Testis (tissue), 5 donors: ENCODE measurements at places on chromosomes 7 and 10. TPM values are rescaled to one million over a fixed set of nuclear protein-coding genes. Genes with fewer than 3 reads are reported as not detected.

The GPR158 gene
- 2.5 TPM for total RNA-seq

The PNLIPRP2 gene
- not detected for total RNA-seq

GRCh38 chr7:41401833-41402232, 301.1 kb downstream of the INHBA start:
- DNase-seq: no peak
- H3K4me3 ChIP-seq: no peak overlapping the region
- no peaks in the 10 kb centered on the region for H3K36me3 ChIP-seq
- no peak overlapping the region for H3K27ac ChIP-seq
- no peaks in the 10 kb centered on the region for H3K27me3 ChIP-seq

DNA sequence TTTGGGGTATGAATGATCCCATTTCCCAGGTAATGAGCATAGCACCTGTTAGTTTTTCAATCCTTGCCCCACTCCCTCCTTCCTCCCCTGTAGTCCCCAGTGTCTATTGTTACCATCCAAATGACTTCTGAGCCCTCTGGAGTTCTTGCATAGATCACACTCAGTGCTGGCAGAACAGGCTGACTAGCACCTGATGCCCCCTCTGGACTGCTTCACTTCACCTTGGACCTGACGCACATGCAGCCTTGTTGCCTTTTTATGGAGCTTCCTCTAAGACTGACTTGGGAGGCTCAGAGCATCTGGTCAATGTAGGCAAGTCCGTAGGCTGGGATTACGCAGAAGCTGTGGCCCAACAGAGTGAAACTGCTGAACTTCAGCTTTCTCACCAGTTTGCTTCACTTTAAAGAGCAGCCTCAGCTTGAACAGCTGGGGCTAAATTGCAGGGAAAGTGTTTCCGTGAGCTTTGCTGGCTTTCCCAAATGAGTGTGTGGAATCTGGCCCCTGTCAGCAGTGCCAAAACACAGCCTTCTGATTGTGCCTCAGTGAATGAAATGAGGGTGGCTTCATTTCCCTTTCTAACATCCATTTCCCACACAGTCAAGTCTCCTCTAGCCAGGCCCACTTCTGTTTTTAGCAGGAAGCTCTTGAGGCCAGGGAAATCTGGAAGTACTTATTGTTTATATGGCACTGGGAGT, 48.5 kb downstream of the NXPH1 start:
- peak; percentile 14 for DNase-seq
- H3K4me1 ChIP-seq: no peaks in the 10 kb centered on the region
- H3K36me3 ChIP-seq: no peaks in the 10 kb centered on the region
- no peak overlapping the region for H3K4me3 ChIP-seq
- no peak overlapping the region for H3K27ac ChIP-seq

DNA sequence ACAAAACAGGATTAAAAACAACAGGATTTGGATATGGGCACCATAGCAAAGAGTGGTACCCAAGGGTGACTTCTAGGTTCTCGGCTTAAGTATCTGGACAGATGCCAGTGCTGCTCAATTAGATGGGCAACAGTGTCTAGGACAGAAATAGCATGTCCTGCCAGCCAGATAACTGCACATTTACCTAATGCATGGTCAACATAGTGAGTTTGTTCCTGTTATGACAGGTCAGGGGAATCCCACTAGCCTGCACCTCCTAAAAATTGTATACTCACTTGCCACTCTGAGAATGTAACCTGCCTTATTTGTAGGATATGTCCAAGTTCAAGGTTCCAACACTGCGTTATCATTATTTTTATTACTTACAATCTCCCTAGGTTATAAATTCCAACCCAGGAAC, 471.7 kb downstream of the GRM8 start:
- H3K27me3 ChIP-seq: no peaks in the 10 kb centered on the region
- H3K36me3 ChIP-seq: no peaks in the 10 kb centered on the region
- no peak for DNase-seq
- no peak overlapping the region for H3K4me3 ChIP-seq

DNA sequence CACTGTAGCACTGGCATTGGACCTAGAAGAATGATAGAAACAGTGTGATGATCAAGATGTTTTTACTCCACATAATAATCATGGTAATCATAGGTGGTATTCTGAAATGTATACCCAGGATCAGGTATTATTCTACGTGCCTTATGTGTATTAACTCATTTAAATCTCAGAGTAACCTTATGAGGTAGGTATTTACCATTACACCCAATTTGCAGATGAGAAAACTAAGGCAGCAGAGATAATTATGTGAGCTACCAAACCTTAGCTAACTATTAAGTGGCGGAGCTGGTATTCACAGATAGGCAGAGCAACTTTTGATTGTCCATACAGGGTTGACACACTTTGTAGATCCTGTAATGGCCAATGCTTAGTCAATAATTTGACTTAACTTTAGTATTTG, 2.5 kb downstream of the CAMK1D start:
- no peak for DNase-seq
- peaks cover 7% of the 10 kb centered on the region for H3K4me1 ChIP-seq
- H3K4me3 ChIP-seq: no peak overlapping the region

DNA sequence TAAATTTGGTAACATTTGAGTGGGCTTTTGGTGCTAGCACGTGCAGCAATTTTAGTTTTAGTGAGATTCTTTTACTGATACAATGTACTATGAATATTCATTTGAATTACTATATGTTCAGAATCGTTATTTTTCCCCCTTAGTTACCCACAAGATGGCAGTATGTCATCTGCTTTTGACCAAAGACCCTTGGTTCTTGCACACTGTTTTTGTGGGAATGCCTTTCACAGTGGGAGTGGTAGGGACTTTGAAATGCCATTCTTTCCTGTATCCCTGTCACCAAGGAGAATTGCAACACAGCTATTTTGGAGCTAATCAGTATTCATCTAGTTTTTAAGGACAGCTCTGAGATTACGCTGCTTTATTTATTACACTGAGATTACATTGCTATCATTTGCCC, 40.6 kb downstream of the SEC23IP start:
- H3K36me3 ChIP-seq: no peaks in the 10 kb centered on the region
- H3K27ac ChIP-seq: no peak overlapping the region
- peaks cover 5% of the 10 kb centered on the region for H3K4me1 ChIP-seq
- DNase-seq: no peak
- no peaks in the 10 kb centered on the region for H3K27me3 ChIP-seq

The LBX1 gene
- 0.12 TPM for total RNA-seq

The MSMB gene
- not detected for total RNA-seq

DNA sequence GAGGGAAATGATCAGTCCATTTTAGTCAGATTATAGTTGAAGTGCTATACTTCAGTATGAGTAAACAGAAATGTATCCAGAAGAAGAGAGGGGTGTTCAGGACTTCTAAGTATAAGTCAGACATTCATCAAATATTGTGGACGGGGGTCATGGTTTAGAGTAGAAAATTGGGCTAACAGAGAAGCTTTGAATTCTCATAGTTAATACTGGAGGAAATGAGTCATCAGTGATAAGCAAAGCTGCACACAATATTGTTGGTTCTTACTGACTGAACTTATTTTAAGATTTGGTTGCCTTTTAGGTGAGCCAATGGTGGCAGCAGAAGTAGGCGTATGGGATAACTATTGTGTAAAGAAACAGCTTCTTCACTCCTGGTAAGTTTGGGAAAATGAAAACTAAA, 1.7 kb upstream of the SUMF2 start:
- no peak overlapping the region for H3K27ac ChIP-seq
- H3K4me1 ChIP-seq: peaks cover 4% of the 10 kb centered on the region
- no peak for DNase-seq

DNA sequence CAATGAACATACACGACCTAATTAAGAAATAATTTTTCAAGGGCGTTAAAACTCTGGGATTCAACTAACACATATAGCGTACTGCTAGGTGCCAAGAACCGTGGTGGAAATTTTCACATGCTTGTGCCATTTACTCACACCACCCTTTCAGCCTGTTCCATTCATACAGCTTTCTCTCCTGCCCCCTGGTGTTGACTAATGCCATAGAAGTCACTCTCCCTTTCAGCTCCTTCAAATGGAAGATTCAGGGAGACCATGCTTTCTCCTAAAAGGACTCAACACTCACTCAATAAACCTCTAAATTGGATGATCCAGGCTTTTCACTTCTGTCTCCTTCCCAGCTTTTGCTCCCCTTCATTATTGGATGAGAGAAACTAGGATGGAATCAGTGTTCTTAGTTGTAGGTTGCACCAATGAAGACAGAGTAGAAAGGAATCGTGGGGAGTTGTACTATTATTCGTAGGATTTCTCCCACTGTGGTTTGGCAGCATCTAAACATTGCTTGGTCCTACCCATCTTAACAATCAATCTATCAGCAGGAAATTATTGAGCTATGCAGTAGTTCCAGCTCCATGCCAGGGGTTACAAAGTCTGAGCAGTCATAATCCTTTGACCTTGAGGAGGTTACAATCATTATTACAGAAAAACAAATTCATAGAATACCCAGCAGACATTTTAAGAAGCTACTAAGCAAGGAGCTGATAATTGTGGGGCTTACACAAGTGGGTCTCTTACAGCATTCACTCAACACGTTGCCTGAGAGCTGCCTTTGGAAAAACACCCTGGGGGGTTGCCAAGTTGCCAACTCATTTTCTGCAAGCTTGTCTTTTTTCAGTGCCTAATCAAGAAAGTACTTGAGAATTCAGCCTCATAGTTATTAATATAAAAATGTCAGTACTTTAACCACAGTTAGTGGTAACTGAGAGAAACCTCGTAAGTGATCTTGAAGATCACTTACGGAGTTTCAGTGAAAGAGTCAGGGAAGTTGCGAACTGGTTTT, 2.8 kb upstream of the PPP1R3C start:
- no peaks in the 10 kb centered on the region for H3K36me3 ChIP-seq
- H3K4me3 ChIP-seq: no peak overlapping the region
- no peaks in the 10 kb centered on the region for H3K27me3 ChIP-seq
- H3K4me1 ChIP-seq: no peaks in the 10 kb centered on the region
- H3K27ac ChIP-seq: no peak overlapping the region

DNA sequence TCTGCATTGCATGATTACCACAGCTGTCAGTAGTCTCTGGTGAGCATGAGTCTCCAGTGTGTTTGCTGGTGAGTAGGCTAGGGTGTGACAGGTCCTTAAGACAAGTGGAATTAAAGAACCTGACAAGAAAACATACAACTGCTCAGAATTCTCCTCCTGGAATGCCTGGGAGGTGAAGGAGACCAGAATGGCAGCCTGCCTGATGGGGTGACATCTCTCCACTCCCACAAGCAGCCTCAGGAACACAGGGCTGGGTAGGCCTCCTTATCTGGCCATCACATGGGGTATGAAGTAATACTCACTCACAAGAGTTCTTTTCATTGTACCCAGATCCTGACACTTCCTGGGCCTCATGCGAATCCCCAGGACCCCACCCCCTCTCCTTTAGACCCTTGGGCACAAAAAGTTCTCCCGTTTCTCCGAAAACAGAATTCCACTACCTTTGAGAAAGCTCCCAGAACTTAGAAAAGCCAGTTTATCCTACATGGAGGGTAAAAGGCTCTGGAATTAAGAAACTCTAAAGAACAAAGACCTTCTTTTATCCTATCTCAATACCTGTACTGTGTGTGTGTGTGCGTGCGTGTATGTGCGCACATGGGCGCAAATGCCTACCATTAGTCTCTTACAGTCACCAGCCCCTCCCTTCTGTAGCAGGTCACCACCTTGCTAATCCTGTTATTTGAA, 33.4 kb upstream of the C1GALT1 start:
- no peaks in the 10 kb centered on the region for H3K36me3 ChIP-seq
- no peak for DNase-seq
- H3K27ac ChIP-seq: no peak overlapping the region
- H3K4me3 ChIP-seq: no peak overlapping the region
- no peaks in the 10 kb centered on the region for H3K4me1 ChIP-seq

GRCh38 chr7:26497801-26498596, 206.3 kb downstream of the SNX10 start:
- H3K4me3 ChIP-seq: no peak overlapping the region
- no peak for DNase-seq
- H3K36me3 ChIP-seq: no peaks in the 10 kb centered on the region
- H3K4me1 ChIP-seq: no peaks in the 10 kb centered on the region
- H3K27ac ChIP-seq: no peak overlapping the region

GRCh38 chr10:21972584-21972983, 30.9 kb downstream of the DNAJC1 start:
- H3K27ac ChIP-seq: no peak overlapping the region
- H3K4me1 ChIP-seq: no peaks in the 10 kb centered on the region
- no peak for DNase-seq
- H3K27me3 ChIP-seq: no peaks in the 10 kb centered on the region
- H3K36me3 ChIP-seq: no peaks in the 10 kb centered on the region

DNA sequence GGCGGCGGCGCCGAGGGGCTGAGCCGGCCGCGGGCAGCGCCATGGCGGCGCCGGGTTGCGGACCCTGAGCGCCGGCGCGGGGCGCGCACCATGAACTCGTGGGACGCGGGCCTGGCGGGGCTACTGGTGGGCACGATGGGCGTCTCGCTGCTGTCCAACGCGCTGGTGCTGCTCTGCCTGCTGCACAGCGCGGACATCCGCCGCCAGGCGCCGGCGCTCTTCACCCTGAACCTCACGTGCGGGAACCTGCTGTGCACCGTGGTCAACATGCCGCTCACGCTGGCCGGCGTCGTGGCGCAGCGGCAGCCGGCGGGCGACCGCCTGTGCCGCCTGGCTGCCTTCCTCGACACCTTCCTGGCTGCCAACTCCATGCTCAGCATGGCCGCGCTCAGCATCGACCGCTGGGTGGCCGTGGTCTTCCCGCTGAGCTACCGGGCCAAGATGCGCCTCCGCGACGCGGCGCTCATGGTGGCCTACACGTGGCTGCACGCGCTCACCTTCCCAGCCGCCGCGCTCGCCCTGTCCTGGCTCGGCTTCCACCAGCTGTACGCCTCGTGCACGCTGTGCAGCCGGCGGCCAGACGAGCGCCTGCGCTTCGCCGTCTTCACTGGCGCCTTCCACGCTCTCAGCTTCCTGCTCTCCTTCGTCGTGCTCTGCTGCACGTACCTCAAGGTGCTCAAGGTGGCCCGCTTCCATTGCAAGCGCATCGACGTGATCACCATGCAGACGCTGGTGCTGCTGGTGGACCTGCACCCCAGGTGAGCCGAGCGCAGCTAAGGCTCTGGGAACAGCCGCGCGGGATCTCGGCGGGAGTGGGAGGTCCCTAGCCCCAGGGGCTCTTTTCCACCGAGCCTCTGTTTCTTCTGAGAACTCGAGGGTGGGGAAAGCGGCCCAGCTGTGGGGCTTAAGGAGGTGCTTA, at the start of gene GPR26:
TSS of gene GPR26 (plus strand) at position 38 of the 919 bp plus-strand sequence. CDS start at position 91, 53 bp downstream.
- no peaks in the 10 kb centered on the region for H3K36me3 ChIP-seq
- H3K4me3 ChIP-seq: peak within 1 kb of the TSS; percentile 23
- DNase-seq: peak; percentile 24

DNA sequence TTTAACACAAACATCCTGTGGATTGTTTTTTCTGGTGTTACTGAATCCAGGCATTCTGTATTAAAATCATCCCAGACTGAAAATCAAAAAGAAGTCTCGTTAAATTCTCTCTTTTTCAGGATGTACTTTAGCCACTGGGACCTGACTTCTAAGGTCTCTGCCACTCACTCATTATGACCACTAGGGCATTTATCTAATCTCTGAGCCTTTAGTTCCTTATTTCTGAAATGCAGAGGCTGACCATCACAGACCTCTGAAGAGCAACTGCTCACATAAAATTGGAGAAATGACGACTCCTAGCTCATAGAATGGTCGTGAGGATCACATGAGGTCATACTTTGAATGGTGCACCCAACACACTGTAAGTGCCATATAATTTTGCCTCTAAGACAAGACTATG, 63.2 kb downstream of the KCNMA1 start:
- no peak for DNase-seq
- no peak overlapping the region for H3K4me3 ChIP-seq
- no peaks in the 10 kb centered on the region for H3K27me3 ChIP-seq
- no peaks in the 10 kb centered on the region for H3K36me3 ChIP-seq

GRCh38 chr10:1966712-1967376, 229.5 kb upstream of the ADARB2 start:
- H3K36me3 ChIP-seq: no peaks in the 10 kb centered on the region
- H3K27ac ChIP-seq: no peak overlapping the region
- H3K4me1 ChIP-seq: no peaks in the 10 kb centered on the region
- H3K27me3 ChIP-seq: no peaks in the 10 kb centered on the region
